ENCODE measurements at places on chromosomes 16 and 17.

GRCh38 chr17:73747221-73748002 lies 103.2 kb upstream of the SDK2 start:
- peak; percentile 69 for DNase-seq

GRCh38 chr17:27747462-27748359 lies 52.6 kb downstream of the NOS2 start:
- no peak for DNase-seq

DNA sequence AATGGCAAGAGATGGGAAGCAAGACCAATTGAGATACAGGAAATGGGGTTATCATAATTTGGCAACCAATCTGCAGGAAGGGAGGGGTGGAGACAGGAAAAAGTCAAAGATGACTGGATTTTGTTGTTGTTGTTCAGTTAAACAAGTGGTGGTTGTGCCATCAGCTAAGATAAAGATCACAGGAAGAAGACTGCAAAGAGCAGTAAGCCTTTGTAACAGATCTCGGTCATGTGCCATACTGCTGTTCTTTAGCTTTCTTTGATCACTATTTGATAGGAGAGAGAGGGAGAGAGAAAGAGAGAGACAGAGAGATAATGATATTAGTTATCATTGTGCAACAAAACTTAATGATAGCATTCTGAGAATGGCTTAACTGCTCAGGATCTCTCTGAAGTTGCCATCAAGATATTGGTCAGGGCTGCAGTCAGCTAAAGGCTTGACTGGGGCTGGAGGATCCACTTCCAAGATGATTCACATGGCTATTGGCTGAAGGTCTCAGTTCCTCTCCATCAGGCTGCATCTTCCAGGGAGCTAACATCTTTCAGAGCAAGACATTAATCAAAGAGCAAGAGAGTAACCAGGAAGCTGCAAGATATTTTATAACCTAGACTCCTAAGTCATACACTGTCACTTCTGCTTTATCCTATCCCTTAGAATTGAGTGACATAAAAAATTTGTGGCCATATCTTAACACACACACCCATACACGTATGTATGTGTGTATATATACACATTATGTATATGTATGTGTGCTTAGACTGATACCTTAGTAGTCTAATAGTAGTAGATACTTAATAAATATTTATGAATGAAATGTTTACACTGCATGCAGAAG lies 405.0 kb downstream of the SHISA9 start:
- DNase-seq = no peak

- DNase-seq = no peak
Measured at GRCh38 chr17:76529224-76530094, 8.1 kb downstream of the CYGB start.

DNA sequence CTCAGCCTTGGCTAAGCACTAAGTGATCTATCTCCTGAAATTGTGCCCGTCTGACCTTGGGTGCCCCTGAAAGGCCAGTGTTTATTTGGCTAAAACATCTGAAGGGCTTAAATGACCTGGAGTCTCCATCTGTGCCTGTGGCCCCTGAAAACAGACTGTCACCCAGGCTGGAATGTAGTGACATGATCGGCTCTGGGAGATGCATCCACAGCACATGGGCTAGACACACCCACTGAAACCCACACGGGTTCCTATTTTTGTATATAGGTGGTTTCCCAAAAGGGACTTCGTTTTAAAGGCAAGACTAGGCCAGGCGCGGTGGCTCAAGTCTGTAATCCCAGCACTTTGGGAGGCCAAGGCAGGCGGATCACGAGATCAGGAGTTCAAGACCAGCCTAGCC lies 13.5 kb downstream of the CEP295NL start:
- no peak for DNase-seq

DNA sequence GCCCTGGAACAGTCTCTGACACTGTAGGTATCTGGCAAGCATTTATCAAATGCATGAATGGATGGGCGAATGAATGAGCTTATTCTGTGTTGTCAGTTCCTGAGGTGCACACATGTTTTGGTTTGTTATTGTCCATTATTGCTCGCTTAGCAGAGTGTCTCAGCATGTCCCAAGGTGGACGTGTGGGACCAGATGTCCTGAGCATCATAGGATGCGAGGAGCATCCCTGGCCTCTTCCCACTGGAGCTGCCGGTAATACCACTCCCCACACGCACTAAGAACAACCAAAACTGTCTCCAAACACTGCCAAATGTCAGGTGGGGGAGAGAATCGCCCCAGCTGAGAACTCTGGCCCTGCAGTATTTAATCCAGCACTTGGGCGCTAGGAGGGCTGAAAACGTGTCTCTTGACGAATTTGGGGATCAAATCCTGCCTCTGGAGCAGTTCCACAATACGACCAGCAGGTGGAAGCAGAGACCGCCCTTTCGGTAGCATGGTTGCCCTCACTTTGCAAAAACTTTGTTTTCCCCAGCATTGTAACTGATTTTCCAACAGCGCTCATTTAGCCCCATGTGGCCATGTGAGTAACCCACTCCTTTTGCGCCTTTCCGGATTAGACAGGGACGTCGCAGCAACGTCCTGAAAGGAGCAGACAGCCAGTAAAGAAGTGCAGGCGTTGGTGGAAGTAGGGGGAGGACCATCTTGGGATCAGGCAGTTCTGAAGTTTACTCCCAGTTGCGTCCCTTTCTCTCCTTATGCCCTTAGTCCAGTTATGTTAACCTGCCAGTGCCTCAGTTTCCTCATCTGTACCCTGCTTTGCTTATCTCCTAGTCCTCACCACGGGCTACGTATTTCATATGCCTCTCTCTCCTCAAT lies 22.7 kb downstream of the TMEM114 start:
- peak; percentile 88 for DNase-seq

DNA sequence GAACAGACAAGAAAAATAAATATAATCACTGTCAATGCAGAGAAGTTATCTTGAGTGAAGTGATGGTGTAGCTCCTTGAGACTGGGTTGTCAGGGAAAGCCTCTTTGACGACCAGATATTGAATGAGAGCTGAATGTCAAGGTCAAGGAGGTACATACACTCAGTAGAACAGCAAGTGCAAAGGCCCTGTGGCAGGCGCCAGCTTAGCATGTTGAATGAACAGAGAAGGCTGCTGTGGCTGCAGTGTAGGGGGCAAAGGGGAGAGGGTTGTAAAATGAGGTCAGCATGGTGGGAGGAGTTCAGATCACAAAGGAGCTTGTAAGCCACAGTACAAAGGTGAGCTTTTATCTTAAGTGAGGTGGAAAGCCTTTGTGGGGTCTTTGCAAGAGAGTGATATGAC lies 111.5 kb downstream of the ZFHX3 start:
- no peak for DNase-seq

DNA sequence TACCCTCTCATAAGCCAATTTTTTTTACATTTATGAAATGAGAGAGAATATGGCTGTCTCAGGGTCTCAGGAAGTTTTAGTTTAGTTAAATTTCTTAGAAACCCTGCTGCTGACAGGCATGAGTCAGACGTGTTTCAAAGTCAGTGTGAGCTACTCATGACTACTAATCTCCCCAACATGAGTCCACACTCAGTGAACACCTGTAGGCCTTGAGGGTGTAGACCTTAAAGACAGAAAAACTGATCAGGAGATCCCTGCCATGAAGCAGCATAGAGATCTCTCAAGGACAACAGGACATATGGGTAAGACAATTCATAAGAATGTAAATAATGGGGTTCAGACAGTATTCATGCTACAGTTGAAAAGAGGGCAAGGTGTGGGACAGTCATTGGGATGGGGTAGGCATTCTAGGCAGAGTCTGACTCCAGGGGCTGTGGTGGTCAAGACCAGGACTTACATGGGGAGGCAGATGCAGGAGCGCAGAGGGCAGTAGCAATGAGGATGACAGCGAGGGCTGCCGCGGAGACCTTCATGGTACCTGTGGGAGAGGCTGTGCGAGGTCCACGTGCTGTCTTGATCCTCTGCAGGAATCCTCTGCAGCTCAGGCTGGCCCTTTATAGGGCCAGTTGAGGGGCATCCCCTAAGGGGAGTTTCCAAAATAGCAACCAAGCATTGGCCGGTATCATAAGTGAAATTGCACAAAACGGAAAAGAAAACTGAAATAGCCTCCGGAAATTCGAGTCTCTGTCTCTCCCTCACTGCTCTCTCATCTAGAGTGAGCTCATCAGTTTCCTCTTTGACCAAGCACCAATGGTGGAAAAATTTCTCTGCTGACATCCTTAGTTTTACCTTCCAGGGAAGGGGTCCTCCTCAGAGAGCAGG lies at the start of gene CCL5:
Gene CCL5 (minus strand): TSS at position 588 of the 882 bp plus-strand sequence.
- DNase-seq = no peak

DNA sequence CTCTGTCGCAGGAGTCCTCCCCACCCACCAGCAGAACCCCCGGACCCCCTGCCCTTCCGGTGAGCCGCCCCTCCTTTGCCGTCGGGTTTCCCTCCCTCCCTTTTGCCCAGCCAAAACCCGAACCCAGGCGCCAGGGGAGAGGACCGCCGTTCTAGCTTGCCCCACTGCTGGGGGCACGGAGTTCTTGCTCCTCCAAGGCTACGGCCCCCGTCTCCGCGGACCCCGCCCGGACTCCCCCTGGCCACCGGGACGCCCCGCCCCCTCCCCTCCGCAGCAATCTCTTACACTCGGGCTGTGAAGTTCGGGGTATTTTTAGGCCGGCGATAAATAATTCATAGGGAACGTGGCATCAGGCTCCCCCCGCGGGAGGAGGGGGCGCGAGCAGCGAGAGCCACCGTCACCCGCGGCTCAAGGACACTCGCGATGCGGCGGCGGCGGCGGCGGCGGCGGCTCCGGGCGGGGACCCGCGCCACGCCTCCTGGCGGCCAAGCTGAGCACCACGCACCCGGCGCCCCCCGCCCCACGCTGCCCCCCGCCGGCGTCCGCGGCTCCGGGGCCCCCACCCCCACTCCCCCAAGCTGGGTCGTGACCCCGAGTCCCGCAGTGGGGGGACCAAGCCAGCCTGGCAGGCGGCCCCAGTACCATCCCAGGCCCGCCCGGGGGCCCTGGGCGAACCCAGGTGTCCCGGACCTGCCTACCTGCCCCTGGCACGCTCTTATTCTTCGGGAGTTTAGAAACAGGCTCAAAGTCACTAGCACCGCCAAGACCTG lies at the start of gene GRIN2C:
Gene GRIN2C (minus strand): TSS at position 427 of the 770 bp plus-strand sequence. CDS start 4,793 bp downstream, outside the sequence.
- peak; percentile 16 for DNase-seq
